Mucosa of gallbladder (tissue), 1 donor: ENCODE measurements at places on chromosomes 12 and 14. TPM values are rescaled to one million over a fixed set of nuclear protein-coding genes. Genes with fewer than 3 reads are reported as not detected.

The MYO1H gene
- not detected for total RNA-seq

The HOTAIR gene
- not detected for total RNA-seq

The LBHD2 gene
- total RNA-seq: 0.60 TPM

The KRT82 gene
- not detected for total RNA-seq

The RTL1 gene
- total RNA-seq: 0.09 TPM

The PTCSC3 gene
- not detected for total RNA-seq

The PPFIA2 gene
- total RNA-seq: 2.6 TPM

The CCDC197 gene
- total RNA-seq: not detected

The MUCL1 gene
- total RNA-seq: not detected

The LRP1 gene
- total RNA-seq: 241 TPM

The HNF1A gene
- total RNA-seq: 12.0 TPM

The TMTC2 gene
- total RNA-seq: 41.3 TPM

The GLT1D1 gene
- 3.3 TPM for total RNA-seq

The INSM2 gene
- total RNA-seq: not detected

The SLCO1B1 gene
- total RNA-seq: 0.12 TPM
